8988T (cell line): ENCODE measurements at places on chromosomes 3 and 15.

DNA sequence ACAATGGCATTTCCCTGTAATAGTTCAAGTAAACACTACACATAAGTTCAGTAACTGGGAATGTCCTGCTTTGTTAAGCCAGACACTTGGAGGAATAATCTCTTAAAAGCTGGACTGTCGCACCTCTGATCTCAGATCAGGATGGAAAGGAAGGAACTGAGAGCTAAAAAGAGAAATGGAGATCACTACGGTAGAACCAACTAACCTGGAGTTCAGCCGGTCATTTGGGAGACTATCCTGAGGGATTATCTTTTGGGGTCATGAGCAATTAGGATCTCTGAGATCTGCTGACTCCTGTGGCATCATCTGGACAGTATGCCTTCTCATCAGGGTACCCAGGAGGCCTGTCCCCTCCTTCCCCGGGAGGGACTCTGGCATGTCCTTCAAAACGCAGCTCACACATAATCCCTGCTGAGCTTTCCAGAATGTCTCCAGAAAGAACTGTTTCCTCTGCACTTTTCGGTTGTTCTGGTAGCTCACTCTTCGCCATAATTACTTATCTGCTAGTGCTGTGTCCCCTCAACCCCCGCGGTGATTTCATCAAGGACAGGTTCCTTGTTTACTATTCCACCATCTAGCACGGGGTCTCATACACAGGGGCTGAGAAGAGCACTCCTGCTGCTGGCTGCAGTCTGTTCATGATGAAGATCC lies 115.6 kb downstream of the SENP2 start:
- no peak for DNase-seq

DNA sequence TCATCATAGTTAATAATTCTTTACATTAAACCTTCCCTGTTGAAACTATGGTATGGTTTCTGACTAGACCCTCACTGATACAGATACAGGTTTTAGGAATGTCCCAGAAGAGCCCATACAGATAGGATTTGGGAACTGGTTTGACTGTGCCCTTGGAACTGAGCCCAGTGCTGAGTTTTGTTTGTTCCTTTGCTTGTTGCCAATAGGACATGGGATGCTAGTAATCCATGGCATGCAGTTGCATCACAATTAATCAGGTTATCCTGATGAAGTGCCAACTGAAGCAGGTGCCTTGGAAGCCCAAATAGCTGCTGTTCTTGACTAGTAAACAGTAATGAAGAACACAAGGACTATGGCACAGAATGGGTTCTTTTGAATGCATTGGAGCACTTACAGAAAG lies 230.6 kb downstream of the NEK10 start:
- no peak for DNase-seq

DNA sequence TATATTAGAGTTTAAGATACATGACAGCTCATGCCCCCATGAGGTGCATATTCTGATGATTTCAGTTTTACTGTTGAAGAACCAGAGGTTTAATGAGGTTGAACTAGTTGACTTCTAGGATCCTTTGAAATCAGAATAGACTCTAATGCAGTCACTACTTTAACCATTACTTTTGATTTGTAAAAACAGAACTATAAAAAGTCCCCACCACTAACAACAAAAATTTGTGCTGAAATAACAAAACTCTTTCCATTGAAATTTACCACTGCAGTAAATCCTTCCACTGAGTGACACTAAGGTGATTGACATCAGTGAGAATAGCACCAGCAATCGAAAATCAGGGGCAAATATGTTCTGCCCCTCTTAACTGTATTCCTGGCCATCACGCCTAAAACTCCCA lies 214.1 kb downstream of the SHQ1 start:
- DNase-seq, result no peak

DNA sequence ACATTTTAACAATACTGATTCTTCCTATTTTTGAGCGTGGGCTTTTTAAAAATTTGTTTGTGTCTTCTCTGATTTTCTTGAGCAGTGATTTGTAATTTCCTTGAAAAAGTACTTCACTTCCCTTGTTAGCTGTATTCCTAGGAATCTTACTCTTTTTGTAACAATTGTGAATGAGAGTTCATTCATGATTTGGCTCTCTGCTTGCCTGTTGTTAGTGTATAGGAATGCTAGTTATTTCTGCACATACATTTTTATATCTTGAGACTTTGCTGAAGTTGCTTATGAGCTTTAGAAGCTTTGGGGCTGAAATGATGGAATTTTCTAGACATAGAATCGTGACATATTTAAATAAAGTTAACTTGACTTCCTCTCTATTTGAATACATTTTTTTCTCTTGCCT lies 582.8 kb upstream of the BCHE start:
- no peak for DNase-seq

DNA sequence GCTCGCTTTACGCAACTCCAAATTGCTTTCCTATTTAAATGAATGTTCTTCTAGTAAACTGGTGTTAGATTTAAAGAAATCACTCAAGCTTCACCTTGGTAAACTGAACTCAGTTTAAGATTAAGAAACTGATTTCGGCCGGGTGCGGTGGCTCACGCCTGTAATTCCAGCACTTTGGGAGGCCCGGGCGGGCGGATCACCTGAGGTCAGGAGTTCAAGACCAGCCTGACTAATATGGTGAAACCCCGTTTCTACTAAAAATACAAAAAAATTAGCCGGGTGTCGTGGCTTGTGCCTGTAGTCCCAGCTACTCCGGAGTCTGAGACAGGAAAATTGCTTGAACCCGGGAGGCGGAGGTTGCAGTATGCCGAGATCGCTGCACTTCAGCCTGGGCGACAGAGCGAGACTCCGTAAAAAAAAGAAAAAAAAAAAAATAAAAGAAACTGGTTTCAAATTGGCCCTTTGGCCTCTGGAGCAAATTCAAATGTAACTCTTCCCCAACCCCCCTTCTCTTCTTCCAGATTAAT lies 1.7 kb downstream of the SKIL start:
- no peak for DNase-seq

DNA sequence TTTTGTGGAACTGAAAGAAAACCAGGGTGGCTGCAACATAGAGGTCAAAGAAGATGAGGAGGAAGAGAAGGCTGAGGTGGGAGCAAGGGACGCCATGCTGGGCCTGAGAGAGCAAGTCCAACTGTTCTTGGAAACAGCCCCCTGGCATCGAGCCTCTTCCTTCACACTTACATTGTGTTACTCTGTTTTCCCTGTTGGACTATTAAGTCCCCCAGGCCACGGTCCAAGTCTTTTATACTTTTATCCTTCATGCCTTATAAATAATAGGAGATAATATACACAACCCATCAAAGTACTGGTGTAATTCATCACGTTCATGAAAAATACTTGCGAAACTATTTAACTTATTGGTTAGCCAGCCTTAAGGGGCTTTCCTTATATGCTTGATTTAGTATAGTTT lies 79.3 kb downstream of the ATG7 start:
- DNase-seq, result no peak

- DNase-seq, result no peak
Observed at GRCh38 chr3:49462222-49462621, 7.8 kb upstream of the DAG1 start.

GRCh38 chr3:119359476-119360326 lies 65.5 kb downstream of the ARHGAP31 start:
- no peak for DNase-seq

DNA sequence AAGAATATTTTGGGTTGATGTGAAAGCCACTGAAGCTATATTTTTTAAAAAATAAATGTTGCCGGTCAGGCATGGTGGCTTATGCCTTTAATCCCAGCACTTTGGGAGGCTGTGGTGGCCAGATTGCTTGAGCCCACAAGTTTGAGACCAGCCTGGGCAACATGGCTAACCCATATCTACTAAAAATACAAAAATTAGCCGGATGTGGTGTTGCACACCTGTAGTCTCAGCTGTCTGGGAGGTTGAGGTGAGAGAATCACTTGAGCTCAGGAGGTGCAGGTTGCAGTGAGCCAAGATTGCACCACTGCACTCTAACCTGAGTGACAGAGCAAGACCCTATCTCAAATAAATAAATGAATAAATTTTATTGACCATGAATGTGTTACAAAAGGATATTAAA lies 39.6 kb downstream of the GOLM2 start:
- DNase-seq, result no peak

DNA sequence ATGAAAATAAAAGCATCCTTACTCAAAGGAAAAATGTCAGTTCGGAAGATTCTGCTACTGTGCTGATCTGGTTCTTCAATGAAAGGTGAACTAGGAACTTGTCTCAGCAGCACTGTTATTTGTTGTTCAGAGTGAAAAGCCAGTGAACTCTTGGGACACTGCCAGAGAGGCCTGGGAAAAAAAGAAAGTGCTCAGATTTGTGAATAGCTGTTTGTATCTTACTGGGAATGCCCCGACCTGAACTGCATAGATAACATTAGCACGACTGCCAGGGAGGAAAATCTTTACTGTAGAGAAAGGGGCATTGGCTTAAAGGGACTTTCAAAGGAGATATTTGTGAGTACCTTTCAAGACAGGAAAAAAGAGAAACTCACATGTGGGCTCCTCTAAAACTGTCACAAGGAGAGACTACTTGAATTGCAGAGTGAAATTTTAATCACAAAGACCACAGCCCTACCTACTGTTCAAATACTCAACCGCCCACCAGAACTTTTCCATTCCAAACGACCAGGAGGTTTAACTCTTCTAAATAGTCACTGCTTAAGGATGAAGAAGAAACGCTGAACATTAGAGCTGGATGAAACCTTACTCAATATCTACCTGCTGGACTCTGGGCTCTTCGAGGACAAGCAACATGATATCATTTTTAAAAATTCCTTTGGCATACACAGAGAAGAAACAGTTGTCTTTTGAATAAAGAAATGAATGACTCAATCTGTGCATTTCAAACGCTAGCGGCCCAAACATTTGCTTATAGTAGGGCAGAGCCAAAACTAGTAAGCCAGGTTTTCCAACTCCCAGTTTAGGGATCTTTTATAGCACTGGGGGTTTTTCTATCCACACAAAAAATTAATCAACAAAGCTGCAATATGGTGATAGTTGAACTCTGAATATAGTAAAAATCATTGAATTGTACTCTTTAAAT lies 13.4 kb downstream of the TAMM41 start:
- DNase-seq, result no peak

DNA sequence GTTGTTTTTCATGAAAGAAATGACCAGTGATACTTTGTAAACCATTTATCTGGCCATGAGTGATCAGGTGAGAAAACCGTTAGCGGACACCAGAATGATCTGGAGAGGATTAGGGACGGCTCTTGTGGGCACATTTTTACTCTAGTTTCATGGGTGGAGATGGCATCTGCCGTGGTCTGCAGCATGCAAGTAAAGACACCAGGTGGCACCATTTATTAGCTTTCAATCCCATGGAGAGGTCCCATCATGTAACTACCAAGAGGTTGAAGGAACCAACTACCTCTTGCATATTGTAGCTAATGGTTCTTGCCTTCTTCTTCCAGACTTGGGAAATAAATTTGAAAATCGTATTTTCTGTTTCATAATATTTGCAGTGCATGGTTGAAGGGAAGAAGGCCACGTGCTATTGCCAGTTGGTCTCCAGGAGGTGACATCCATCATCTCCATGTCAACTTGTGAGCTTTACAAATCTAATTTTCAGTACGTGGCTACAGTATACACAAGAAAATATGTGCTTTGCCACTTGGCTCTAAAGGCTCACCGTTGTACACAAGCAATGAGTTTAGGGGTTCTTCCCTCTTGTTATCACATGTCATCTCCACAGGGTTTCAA lies 1.5 kb upstream of the MAPKBP1 start:
- no peak for DNase-seq

GRCh38 chr3:141556034-141556433 lies 69.2 kb downstream of the RASA2 start:
- DNase-seq, result no peak

DNA sequence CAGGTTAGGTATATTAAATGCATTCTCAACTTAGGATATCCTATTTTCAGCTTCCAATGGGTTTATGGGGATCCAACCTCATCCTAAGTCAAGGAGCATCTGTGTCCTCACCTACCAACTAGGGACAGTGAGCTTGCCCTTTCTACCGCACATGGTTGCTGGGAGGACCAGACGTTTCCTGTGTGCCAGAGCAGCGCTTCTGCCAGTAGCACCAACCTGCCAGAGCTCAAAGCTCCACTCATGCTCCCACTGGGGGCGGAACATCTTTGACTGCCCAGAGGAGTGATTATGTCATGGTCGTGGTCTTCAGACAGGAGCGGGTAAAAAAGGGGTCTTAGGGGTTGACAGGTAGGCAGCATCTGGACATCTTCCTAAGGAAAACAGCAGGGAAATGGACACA lies 24.7 kb downstream of the XPC start:
- no peak for DNase-seq

- no peak for DNase-seq
Observed at GRCh38 chr3:149277331-149277813, 55.7 kb upstream of the CP start.
